Keratinocyte (primary cell): ENCODE measurements at places on chromosomes 7 and 10.

- DNase-seq, result no peak
Measured at GRCh38 chr7:91598791-91599190, 281.7 kb downstream of the MTERF1 start.

- DNase-seq, result no peak
Measured at GRCh38 chr10:132979491-132980425, 37.4 kb upstream of the CFAP46 start.

DNA sequence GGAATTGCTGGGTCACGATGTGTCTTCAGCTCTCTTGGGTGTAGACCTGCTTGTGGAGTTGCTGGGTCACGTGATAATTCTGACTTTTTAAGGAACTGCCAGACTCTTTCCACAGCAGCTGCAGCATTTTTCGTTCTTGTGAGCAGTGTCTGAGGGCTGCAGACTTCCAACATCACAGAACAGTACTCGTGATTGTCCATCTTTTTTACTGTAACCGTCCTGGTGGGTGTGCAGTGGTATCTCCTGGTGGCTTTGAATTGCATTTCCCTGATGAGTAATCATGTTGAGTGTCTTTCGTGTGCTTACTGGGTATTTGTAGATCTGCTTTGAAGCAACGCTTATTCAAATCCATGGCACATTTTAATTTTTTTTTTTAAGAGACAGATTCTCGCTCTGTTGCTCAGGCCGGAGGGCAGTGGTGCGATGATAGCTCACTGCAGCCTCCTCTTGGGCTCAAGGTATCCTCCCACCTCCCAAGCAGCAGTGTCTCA is 22.7 kb downstream of the INPP5A start:
- no peak for DNase-seq

DNA sequence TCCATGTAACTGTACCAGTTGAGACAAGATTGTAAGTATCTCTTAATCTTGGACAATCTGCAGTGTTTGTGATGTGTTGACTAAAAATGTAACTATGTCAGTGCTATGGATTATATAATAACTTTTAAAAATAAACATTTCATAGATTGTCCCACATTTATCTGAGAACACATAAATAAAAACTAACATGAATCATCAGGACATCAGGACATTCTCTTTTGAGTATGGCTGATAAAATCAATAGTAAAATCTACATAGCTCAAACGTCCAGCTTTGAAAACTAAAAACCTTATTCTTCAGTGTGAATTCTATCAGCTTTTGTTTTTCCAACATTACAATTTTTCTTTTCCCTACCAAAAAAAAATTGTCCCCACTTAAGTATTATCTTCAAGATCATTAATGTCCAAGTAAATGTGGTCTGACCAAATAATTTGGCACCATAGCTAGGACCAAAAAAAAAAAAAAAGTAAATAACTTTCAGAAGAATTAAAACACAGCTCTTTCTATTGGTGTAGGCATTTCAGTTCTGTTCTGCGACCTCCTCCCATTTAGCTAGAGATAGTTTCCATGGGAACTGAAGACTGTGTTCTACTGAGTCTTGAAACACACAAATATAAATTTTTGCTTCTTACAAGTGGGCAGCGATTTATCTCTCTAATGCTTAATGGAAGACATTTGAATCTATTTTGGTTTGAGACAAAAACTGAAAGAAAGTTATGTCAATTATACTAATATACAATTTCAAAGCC is 123.0 kb upstream of the SGCE start:
- DNase-seq, result no peak

DNA sequence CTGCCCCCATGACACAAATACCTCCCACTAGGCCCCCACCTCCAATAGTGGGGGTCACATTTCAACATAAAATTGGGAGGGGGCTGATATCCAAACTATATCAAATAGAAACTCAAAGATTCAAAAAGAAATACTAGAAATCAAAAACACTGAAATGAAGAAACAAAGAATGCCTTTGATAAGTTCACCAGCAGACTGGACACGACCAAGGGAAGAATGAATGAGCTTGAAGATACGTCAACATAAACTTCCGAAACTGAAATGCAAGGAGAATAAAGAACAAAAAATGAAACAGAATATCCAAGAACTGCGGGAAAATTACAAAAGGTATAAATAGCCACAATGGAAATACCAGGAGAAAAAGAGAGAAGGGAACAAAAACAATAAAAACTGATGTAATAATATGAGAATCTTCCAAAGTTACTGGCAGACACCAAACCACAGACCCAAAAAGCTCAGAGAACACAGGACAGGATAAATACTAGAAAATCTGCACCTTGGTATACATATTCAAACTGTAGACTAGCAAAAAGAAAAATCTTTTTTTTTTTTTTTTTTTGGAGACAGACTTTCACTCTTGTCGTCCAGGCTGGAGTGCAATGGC is 49.5 kb downstream of the BRI3 start:
- DNase-seq, result no peak

GRCh38 chr7:149228831-149229471 is 10.5 kb upstream of the ZNF212 start:
- DNase-seq, result no peak

- DNase-seq, result no peak
Measured at GRCh38 chr7:150402671-150403321, 23.7 kb downstream of the ZNF775 start.

DNA sequence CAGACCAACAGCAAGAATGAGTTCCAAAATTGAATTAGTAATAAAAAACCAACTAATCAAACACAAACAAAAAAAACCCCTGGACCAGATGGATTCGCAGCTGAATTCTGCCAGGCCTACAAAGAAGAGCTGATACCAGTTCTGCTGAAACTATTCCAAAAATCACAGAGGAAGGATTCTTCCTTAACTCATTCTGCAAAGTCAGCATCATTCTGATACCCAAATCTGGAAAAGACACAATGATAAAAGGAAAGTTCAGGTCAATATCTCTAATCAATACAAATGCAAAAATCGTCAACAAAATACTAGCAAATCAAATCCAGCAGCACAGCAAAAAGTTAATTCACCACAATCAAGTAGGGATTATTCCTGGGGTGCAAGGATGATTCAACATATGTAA is 6.1 kb upstream of the ABCA13 start:
- no peak for DNase-seq

DNA sequence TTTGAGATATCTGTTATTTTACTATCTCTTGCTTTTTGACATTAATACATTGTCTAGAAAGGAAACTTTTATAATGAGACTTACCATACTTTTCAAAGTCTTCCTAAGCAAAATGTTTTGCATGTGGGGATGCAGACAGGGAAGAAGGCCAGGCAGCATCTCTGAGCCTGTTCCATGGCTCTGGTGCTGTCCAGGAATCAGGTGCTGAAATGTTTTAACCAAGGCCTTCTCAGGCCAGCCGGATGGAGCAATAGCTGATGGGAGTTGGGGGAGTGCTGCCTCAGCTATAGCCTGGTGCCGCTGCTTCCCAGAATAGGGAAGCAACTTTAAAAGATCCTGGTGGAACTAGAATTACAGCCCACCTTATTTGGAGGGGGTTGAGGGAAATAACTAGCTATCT is 38.5 kb downstream of the CRTAC1 start:
- DNase-seq, result no peak
